Bone marrow (tissue), 2 donors: ENCODE measurements at places on chromosomes 1 and 21.

- no peak for DNase-seq
These were observed 23.6 kb downstream of the ZBTB18 start for GRCh38 chr1:244074559-244075171.

DNA sequence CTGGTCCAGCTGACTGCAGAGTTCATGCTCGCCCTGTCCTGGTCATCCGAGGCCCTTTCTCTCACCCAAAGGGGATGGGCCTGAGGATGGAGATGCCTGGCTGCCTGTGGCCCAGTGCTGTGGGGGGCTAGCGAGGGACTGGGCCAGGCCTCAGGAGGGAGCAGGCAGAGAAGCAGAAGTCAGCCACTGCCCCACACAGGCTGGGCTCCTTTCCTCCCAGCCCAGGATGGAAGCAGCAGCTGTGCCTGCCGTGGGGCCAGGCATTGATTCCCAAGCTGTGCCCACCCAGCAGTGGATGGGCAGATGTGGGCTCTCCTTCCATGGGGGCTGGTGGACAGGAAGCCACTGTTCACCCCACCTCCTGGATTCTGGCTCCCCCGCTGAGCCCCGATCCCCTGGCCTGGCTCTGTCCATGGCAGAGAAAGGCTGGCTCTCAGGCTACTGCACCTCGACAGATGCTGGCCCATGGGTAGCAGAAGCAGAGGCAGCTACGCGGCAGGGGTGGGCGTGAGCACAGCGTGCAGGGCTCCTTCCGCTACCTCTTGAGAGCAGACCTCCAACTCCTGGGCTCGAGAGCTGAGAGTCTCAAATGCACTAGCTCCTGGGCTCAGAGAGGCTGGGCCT, 24.6 kb downstream of the RUNX3 start:
- DNase-seq, result no peak

DNA sequence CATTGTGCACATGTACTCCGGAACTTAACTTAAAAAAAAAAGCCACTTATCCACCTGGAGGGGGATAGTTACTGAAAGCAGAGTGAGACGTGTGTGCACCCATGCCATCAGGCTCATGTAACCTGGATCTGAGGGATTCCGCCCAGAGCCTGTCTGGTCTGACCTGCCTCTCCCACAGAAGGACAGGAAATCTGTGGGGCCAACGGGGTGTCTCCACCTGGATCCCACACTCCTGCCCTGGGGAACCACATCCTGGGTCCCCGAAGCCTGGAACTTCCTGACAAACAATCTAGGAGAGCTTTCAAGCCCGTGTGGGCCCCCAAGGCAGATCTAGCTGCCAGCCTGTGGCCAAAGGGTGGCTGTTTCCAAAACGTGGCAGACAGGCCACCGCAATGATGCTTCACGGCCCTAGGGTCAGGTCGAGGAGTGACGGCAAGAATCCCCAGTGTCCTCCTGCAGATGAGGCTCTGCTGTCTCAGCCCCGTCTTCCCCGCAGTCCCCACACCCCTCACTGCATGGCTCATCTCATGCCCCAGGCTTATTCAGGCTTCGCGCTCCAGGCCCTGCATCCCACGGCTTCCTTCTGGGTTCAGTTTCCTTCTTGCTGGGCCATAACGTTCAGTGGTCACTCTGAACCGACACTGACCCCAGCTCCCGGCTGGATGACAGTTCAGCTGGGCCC, 21.0 kb upstream of the PCBP3 start:
- DNase-seq, result no peak

GRCh38 chr1:60637651-60638050, 444.7 kb upstream of the NFIA start:
- no peak for DNase-seq

DNA sequence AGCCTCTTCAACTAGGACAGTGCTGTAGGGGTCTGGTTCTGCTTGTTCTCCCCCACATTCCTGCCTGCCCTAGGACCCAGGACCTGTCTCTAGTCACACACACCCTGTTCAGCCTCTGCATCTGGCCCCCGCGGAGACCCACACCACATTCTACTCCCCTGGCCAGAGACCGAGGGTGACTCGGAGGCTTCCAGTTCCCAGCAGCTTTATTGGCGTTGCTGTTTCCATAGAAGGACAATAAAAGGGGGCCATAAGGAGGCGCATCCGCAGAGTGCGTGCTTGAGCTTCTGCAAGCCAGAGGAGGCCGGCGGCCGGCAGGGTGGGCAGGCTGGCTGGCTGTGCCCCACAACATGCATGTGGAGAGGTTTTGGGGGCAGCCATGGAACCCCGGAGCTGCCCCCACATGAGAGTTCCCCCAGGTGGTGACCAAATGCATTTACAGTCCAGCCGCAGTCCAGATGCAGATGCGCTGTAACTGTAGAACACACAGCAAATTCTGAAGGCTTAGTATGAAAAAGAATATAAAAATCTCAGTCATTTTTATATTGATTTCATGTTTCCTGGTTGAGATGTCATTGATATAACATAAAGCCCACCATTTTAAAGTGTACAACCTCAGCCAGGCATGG, 52.4 kb downstream of the PDE9A start:
- no peak for DNase-seq

DNA sequence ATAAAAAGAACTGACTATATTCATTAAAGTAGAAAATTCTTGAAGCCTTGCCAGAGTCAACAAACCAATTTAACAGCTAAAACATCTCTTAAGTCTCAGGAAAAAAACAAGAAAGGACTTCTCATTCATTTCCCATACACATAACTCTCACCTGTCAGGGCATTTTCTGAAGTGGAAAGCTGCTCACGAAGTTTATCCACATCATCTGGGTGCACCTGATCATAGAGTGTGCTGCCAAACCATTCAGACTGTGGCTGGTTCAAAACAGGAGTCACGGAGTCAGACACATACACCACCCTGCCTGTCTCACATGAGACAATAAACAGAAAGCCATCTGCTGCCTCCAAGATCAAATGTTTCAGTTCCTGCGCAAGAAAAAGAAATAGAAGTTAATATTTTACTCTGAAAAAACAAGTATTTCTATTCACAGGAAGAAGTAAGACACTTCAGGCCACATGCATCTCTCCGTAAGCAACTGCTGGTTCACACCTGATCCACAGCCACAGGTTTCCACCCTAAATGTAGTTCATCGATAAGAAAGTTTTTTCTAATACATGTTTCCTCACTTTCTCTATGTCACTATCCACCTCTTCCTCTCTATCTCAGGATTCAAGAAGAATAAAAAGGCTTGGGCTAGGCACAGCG, 28.2 kb upstream of the CTSK start:
- DNase-seq, result no peak

GRCh38 chr1:39187275-39188046, 17.0 kb upstream of the MACF1 start:
- no peak for DNase-seq

- DNase-seq, result no peak
These were observed 12.5 kb downstream of the CDC7 start for GRCh38 chr1:91513160-91513559.

DNA sequence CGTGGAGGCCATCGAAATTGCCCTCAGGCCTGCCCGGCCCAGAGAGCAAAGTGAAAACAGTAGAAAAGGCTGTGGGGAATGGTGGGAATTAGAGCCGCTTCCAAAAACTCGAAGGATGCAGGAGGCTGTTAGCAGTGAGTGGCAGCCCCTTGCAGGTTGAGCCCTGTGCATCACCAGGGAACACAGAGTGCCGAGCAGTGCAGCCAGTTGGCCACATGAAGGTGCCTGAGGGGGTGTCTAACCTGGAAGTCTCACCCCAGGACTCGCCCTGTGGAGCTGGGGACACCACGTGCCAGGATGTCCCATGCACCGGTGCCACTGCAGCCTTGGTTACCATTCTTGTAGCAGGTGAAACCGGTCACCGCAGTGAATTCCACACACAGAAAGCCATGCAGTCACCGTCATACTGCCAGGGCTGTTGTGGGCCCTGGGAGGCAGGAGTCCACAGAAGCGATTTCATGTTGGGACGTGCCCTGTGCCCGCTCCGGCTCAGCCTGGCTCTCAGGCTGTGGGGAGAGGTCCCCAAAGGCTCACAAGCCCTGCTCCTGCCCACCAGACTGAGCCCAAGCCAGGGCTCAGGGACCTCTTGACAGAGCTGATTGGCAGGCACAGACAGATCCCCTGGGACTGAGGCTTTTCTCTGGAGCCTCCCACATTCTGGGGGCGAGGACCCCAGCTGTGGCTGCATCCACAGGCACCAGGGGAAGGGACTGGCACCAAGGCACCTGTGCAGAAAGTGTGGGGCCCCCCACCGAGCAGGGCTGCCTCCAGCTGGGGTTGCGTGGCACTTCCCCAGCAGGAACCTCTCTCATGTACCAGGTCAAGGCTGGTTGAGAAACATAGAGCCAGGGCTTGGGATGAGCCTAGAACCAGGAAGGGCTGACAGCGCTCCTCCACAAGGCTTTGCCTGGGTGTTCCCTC, 16.7 kb upstream of the ACTRT2 start:
- no peak for DNase-seq

DNA sequence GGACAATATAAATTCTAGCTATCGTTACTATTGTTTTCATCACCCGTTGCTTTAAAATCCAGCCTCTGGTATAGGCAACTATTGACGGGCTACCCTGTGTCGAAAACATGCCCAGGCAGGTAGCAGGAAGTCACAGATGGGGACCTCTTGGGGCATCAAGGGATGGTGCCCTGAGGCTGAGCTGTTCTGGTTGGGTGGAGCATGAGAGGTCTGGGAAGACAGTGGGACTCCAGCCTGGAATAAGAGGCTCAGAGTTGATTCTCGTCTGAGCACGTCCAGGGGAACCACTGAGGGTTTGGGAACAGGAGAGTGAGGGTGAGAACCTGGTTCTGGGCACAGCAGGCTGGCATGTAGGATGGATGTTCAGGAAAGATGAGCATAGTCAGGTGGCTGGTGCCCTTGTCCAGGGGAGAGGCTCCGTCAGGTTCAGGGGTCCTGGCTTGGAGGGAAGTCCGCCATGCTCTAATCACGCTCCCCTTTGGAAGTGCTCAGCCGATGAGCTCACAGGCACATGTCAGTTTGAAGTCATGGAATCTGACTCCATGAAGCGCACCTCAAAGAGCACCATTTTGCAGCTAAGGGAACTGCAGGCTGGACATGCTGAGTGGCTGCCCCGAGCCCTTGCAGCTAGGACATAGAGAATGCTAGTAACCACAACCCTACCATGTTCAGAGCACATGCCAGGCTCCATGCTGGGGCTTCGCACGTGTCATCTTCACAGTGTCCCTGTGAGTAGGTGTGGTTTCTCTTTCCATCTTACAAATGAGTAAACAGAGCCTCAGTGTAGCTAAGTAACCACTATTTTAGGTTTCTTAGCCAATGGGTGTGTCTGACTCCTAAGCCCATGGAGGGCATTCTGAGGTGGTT, 21.0 kb downstream of the PCSK9 start:
- DNase-seq, result no peak

DNA sequence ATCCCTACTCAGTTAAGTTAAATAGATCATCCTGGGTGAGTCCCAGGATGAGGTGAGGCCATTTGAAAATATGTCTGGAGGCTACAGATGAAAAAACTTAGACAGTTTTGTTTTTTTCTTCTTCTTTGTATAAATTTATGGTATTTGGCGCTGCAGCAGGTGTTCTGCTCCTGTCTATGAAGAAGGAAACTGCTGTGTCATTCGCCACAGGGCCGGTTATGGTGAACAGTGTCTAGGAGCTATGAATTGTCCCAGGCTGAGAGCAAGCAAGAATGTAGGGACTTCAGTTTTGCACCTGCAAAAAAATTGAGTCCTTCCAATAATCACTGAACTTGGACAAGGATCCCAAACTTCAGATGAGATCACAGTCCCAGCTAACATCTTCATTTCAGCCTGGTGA, 674.3 kb upstream of the RGS18 start:
- no peak for DNase-seq

DNA sequence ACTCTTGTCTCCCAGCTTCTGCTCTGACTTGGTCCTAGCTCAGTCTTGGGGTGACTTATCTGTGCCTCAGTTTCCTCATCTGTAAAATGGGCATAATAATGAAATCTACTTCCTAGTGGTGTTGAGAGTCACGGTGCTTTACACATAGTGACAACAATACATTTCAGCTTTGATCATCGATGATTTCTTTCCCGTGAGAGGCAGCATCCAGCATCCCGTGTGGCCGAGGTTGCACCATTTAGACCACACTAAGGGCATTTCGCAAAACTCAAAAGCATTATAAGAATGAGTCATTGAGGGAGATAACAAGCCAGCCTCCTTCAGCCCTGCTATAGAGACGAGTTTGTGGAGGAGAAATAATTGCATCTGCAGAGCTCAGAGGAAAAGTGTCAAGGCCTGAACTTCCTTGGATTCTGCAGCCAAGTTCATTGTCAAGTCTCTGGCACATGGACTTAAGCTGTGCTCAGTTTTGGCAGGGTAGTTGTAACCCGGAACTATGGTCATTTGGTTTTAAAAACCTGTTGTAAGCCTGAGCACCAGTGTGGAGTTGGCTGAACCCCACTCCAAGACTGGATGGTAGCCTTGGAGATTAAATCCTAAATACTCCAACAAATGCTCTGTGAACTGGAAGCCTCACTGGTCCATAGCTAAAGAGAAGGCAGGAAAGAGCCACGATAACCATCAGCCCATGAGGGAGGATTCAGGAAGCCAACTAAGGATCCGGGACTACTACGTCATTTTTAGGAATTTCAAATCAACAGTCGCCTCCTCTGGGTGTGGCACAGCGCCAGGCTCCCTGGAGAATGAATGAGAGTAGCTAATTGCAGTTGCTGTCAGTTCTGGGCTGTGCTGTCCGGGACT, 64.2 kb downstream of the TCP10L start:
- no peak for DNase-seq

DNA sequence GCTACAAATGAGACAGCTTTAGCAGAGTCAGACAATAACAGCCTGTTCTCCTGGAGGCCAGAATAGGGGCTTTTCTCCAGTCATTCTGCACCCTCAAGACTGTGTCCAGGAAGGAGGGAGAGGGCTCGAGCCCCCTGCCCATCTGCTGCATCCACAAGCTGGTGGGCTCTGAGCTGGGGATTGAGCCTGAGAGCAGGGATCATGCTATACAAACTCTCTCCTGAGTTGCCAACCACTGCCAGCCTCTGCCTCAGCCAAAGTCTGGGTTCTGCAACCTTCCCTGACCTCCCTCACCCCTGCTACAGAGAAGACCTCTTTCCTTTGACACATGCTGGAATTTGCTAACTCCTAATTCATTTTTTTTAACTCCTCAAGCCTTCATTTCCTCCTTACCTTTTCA, 14.8 kb upstream of the PPM1J start:
- no peak for DNase-seq

GRCh38 chr1:55209247-55209646, 5.9 kb downstream of the USP24 start:
- no peak for DNase-seq

- no peak for DNase-seq
These were observed 78.4 kb upstream of the S1PR1 start for GRCh38 chr1:101158424-101158823.

- no peak for DNase-seq
These were observed 370.0 kb upstream of the CHRM3 start for GRCh38 chr1:239016337-239016736.

- DNase-seq, result no peak
These were observed 105.0 kb downstream of the SIM2 start for GRCh38 chr21:36803816-36804439.
